Breast epithelium (tissue), 4 donors: ENCODE measurements at places on chromosomes 4 and X. TPM values are rescaled to one million over a fixed set of nuclear protein-coding genes. Genes with fewer than 3 reads are reported as not detected.

DNA sequence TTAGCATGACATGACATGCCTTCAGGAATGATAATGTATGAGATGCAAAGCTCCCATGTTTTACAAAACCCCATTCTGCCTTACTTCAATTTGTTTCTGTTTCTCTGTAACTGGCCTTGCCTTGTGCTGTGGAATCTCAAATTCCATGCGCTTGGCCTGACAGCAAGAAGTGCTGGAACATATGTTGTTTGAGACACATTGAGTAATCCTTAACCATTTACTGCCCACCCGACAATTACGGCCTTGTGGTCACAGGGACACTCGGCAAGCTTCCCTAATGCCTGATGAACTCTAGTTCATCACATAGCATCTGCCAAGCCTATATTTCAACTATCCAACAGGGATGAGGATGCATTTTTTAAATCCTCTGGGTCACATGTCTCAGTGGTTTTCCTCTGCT is 226.4 kb upstream of the CASK start:
- DNase-seq, result no peak
- no peaks in the 10 kb centered on the region for H3K36me3 ChIP-seq
- no peak overlapping the region for H3K27ac ChIP-seq

DNA sequence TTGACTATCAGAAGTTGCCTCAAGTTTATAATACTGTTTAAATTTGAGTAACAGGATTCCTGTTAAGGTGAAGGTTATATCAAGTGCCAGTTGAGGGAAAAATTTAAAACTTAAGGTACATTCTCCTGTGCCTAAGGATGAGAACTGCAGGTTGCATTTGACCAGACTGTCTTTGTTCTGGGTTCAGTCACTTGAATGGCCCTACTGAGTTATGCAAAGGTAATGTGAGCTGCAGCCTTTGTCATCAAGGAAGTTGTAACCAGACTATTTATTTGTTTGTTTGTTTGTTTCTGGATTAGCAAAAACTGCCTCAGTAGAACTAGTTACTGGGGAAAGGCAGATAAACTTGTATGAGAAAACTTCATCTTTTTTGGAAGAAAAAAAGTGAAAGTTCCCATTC is 131.9 kb downstream of the ATOH1 start:
- H3K27ac ChIP-seq, result no peak overlapping the region
- DNase-seq, result no peak
- no peak overlapping the region for H3K4me3 ChIP-seq
- H3K4me1 ChIP-seq, result no peaks in the 10 kb centered on the region
- H3K36me3 ChIP-seq, result no peaks in the 10 kb centered on the region

DNA sequence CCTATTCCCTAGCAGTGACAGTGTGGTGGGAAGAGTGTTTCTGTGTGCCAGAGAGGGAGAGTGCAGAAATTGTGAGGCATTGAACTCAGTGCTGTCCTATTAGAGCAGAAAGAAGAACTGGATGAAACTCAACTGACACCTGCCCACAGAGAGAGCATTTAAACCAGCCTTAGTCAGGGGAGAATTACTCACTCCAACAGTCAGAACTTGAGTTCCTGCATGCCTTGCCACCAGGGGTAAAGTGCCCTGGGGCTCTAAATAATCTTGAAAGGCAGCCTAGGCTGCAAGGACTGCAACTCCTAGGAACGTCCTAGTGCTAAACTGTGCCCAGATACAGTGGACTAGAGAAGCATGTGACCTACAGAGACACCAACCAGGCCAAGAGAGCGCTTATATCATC is 12.8 kb downstream of the CYSLTR1 start:
- no peaks in the 10 kb centered on the region for H3K4me1 ChIP-seq
- H3K36me3 ChIP-seq, result no peaks in the 10 kb centered on the region
- H3K27ac ChIP-seq, result no peak overlapping the region
- no peak overlapping the region for H3K4me3 ChIP-seq
- peaks cover 21% of the 10 kb centered on the region for H3K27me3 ChIP-seq
- DNase-seq, result no peak

WFS1 gene
- total RNA-seq, result 58.3 TPM

VCX3B gene
- not detected for total RNA-seq
